ENCODE measurements at places on chromosomes 7 and 10. TPM values are rescaled to one million over a fixed set of nuclear protein-coding genes. Genes with fewer than 3 reads are reported as not detected.

GRCh38 chr7:118087126-118087525 is 96.8 kb upstream of the LSM8 start:
- no peak for DNase-seq

DNA sequence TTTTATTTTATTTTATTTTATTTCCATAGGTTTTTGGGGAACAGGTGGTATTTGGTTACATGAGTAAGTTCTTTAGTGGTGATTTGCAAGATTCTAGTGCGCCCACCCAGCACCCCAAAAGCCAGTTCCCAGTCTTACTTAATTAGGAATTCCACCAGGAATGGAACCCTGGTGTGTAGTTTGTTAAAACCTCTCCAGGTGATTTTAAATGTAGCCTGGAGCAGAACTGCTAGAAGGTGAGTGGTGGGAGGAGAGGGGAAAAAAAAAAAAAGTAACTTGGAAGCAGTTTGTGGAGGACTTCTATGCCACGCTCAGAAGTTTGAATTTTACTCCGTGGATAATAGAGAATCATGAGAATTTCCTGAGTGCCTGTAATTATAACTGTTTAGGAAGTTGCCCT is 5.5 kb upstream of the TEX47 start:
- DNase-seq: no peak

- DNase-seq: no peak
Observed at GRCh38 chr7:45595809-45596664, 21.9 kb downstream of the ADCY1 start.

DNA sequence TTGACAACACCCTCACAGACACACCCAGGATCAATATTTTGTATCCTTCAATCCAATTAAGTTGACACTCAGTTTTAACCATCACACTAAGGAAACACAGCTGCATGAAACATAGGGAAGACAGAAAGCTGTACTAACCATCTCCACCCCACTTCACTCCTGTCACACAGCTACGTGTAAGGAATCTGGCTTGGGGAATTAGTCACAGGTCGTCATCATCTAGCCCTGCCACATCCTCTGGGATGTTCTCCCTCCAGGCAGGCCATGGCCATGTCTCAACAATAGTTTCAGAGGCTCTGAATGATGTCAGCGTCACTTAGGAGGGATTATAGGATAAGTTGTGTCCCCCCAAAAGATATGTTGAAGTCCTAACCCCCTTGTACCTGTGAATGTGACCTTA is 10.8 kb upstream of the SEMA3C start:
- DNase-seq: no peak

Gene GNGT1
- polyA plus RNA-seq: not detected

Gene ANKIB1
- polyA plus RNA-seq: 38.2 TPM

- DNase-seq: no peak
Observed at GRCh38 chr10:35341521-35341920, 5.2 kb downstream of the CCNY start.

GRCh38 chr10:13223241-13223640 is 10.9 kb downstream of the UCMA start:
- DNase-seq: no peak

Gene ERVW-1
- 0.76 TPM for polyA plus RNA-seq

Gene TMEM139
- 36.2 TPM for polyA plus RNA-seq

Gene HOXA3
- polyA plus RNA-seq: 19.1 TPM

DNA sequence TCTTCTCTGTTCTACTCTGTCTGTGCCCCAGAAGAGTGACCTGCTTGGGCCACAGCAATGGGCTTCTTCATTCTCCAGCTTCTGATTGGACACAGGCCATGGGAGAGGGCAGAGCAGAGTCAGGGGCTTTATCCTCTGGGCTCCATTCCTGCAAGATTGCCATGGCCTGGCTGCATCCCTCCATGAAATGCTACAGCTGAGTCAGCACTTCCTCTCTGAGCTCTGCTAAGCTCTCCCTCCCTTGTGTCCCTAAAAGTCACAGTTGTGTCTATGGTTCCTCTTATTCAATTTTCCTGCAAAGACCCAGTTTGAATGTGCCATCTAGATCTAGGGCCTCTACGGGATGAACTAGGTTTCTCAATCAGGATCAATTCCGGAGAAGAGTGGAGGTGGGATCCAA is 903.8 kb downstream of the TYW1 start:
- no peak for DNase-seq

All from large intestine (tissue), 12 donors.